ENCODE measurements at places on chromosomes 13 and 19. TPM values are rescaled to one million over a fixed set of nuclear protein-coding genes. Genes with fewer than 3 reads are reported as not detected.

U2AF1L4 gene
- total RNA-seq = 10.4 TPM

ADGRE2 gene
- total RNA-seq = 4.5 TPM

ZNF442 gene
- total RNA-seq = 2.4 TPM

CFAP97D2 gene
- total RNA-seq = 5.8 TPM

ZNF865 gene
- 8.4 TPM for total RNA-seq

CASP14 gene
- total RNA-seq = not detected

ZNF208 gene
- 1.7 TPM for total RNA-seq

NMRK2 gene
- total RNA-seq = not detected

CEP89 gene
- total RNA-seq = 6.1 TPM

ZNF180 gene
- 3.6 TPM for total RNA-seq

CDC42EP5 gene
- total RNA-seq = 48.0 TPM

WDR88 gene
- not detected for total RNA-seq

SIGLEC8 gene
- not detected for total RNA-seq

GRIN2D gene
- 0.16 TPM for total RNA-seq

TMEM255B gene
- total RNA-seq = 8.1 TPM

FAM124A gene
- total RNA-seq = 0.75 TPM

RGL3 gene
- 35.2 TPM for total RNA-seq

VSTM2B gene
- total RNA-seq = not detected

CADM4 gene
- 7.2 TPM for total RNA-seq

KLC3 gene
- 2.2 TPM for total RNA-seq

CACNA1A gene
- total RNA-seq = 8.6 TPM

NANOS3 gene
- 0.39 TPM for total RNA-seq

LAIR1 gene
- total RNA-seq = 6.5 TPM

RPS16 gene
- 920 TPM for total RNA-seq

HIPK4 gene
- 0.09 TPM for total RNA-seq

EDNRB gene
- 7.5 TPM for total RNA-seq

GNA15 gene
- 1.2 TPM for total RNA-seq

PRR36 gene
- 2.0 TPM for total RNA-seq

ZNF497 gene
- 1.3 TPM for total RNA-seq
